ENCODE measurements at places on chromosomes 7 and 10. TPM values are rescaled to one million over a fixed set of nuclear protein-coding genes. Genes with fewer than 3 reads are reported as not detected.

- H3K27me3 ChIP-seq: no peaks in the 10 kb centered on the region
- no peaks in the 10 kb centered on the region for H3K4me1 ChIP-seq
- DNase-seq: no peak
- no peaks in the 10 kb centered on the region for H3K36me3 ChIP-seq
Measured at GRCh38 chr7:99457650-99458493, 8.1 kb downstream of the ATP5MF start.

DNA sequence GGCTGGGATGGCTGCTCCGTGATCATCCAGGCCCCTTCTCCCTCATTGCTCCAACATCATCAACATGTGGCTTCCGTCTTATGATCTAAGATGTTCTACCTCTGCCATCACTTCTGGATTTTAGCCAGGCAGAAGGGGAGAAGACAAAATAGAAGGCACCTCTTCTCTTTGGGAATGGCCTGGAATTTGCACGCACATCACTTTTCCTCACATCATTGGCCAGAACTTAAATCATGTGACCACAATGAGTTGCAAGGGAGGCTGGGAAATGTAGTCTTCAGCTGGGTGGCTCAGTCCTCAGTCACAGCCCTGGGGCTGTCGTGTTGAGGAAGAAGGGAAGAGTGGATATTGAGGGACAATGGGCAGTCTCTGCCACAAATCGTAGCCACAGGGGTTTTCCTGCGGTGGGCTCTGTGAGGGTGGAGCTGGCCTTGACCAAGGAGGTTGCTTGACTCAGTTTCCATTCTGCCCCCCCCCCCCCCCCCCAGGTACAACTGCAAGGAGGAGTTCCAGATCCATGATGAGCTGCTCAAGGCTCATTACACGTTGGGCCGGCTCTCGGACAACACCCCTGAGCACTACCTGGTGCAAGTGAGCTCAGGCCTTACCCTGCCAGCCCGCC is 50.3 kb downstream of the PALD1 start:
- H3K4me1 ChIP-seq: no peaks in the 10 kb centered on the region
- no peak overlapping the region for H3K27ac ChIP-seq
- DNase-seq: no peak
- H3K27me3 ChIP-seq: no peaks in the 10 kb centered on the region
- H3K36me3 ChIP-seq: no peaks in the 10 kb centered on the region

The BHLHA15 gene
- total RNA-seq: not detected

The CRTAC1 gene
- total RNA-seq: 17.5 TPM

The ACBD7 gene
- 12.0 TPM for total RNA-seq
